Adrenal gland (tissue), 19 donors: ENCODE measurements at places on chromosomes 2 and 18.

DNA sequence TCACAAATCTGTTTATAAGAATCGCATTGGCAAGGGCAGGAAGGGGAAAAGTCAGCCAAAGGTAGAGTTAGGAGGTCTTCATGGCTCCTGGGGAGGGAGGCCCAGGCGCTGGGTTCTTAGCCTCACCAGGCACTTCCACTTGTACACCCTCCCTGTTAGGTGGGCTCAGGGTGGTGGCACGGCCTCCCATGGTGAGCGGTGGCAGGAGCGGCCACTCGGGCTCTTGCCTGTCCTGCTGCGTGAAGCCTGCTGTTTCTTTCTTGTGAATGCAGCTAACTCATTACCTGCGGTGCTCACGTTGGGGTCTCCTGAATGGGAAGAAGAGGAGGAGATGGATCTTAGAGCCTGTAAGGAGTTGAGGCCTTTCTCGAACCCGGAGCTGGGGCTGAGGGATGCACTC, 40.8 kb downstream of the TOGARAM2 start:
- DNase-seq = no peak

GRCh38 chr2:212730994-212731393, 192.4 kb upstream of the ERBB4 start:
- DNase-seq = no peak

GRCh38 chr2:42369532-42370229, 8.7 kb upstream of the COX7A2L start:
- no peak for DNase-seq

GRCh38 chr18:72965616-72966015, 97.8 kb upstream of the NETO1 start:
- DNase-seq = no peak

DNA sequence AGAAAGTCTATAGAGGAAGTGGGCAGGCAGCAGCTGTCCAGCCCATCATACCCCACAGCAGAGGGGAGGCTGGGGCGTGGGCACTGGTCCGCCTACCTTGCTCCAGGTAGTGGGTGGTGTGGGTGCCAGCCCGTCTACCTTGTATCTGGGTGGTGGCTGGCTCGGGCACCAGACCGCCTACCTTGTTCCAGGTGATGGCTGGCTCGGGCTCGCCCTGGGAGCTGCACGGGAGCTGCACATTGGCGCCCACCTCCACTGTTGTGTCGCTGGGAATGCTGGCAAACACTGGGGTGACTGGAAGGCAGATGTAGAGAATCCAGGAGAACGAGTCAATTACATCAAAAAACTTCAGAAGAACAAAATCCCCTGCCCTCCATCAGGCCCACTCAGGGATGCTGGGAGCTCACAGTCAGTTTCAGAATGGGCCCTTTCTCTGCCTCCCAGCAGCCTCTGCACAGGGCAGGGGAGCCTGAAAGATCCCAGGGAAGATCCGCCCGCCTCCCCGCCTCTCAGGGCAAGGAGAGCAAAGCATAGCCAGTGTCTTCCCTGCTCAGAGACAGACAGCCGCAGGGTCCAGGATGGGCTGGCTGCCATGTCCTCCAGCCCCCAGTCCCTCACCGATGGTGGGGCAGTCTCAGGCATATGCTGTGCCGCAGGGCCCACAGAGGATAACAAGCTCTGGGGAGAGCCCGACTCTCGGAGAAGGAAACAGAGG, 82.3 kb downstream of the PXDN start:
- DNase-seq = no peak

- DNase-seq = no peak
Observed at GRCh38 chr2:173841110-173841509, 124.1 kb downstream of the SP3 start.

DNA sequence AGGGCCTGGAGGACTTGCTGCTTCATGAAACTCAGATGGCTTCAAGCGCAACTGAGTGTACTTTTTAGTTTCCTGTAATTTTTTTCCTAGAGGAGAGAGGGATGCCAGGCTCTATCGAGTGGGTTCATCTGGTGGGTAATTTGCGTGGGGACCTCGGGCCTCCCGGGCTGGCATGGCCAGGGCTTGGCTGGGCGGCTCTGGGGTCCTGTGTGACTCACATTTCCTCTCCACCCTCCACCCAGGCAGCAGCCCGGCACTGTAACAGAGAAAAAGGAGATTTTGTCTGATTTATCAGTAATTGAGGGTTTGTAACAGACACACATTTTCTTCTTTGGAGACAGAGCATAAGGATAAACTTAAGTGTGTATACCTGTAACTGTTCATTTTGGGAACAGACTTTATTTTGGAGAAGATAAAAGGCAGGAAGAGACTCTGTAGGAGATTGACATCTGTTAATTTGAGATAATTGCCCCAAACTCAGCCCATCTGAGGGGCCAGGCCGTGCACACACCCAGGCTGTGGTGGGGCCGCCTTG, 64.3 kb downstream of the NFATC1 start:
- no peak for DNase-seq

- peak; percentile 23 for DNase-seq
Observed at GRCh38 chr2:129903586-129904425, 75.7 kb upstream of the RAB6C start.

- DNase-seq = no peak
Observed at GRCh38 chr2:134657650-134658250, 61.0 kb downstream of the TMEM163 start.

GRCh38 chr2:239257511-239257937, 143.3 kb downstream of the HDAC4 start:
- peak; percentile 39 for DNase-seq

DNA sequence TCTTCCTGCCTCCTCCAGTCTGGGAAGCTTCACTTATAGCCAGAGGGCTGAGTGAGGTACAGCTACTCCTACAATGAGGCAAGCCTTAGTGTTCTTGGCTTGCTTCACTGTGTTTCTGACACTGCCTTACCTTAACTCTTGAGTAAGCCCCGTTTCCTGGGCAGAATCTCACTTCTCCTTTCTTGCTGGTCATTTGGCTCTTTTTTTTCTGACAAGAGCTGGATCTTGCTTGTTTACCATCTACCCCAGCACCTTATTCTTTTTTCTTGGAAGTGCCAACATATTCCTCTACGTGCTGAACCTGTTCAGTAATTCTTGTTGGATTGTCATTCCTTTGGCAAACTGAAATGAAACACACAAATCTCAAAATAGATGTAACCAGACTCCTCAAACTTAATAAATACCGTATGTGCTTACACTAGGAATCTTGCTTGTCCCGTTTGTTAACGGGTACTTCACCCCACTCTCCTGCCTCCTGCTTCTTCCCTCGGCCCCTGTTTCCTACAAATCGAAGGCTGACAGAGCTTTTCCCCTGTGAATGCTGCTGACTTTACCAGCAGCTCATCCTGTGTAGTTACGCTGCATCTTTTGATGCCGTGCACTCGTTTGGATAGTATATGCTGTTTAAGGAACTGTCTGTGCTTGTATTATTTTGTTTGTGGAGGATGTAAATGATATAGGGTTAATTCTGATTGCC, 132.2 kb downstream of the FMNL2 start:
- DNase-seq = peak; percentile 44

GRCh38 chr2:69692424-69692823, 48.9 kb upstream of the AAK1 start:
- no peak for DNase-seq

DNA sequence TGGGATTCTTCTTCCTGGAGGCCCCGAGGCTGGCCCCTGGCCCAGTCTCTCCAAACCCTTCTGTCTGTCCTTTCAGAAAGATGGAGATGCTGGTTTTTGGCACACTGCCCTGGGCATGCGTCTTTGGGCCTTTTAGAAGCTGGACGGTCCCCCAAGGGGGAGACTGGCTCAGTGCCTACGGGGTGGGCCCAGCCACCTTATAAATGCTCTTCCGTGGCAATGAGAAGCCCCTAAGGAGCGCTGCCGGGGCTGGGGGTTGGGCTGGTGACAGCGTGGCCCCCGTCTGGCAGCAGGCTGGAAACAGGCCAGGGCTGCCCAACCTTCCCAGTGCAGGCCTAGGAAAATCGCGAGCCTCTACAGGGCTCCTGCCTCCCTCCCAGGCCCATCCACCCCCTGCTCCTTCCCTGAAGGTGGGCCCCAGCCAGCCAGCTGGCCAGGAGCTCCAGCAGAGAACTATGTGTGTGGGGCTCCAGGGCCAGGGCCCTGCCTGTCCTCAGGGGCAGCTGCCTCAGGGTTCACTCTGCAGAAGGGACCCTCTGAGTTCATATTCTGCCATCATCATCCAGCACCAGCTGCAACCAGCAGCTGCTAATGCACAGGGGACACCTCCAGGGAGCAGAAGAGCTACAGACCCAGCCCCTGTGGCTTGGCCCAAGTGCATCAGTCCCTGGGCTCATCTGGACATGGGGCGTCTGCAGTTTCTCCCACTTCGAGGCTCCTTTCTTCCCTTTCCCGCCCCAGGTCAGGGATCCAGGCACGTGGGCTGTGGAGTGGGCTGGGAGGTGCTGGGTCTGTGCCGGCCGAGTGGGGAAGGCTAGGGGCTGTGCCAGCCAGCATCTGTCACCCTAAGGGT, 107.6 kb upstream of the OTOS start:
- no peak for DNase-seq

DNA sequence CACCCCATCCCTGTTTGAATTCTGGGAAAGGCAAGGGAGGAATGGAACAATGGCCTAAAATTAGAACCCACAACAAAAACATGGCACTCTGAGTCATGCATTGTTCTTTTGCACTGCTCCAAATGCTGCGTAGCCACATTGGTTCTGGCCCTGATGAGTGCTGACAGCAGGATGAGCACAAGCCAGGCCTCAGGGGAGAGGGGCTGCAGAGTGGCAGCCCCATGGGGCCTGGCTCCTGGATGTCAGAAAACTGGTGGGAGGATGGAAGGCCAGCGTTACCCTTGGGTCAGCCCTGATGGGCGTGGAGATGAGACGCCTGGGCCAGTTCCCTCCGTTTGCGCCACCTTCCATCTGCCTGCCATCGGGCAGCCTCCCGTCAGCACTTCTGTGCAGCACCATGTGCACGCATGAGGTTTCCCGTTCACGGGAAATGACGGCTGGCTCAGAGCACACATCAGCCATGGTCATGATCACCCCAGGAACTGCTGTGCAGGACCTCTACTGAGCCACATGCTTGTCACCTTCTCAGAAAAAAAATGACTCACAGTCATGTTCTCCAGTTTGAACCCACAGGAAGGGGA, 65.6 kb downstream of the CYP26B1 start:
- no peak for DNase-seq

DNA sequence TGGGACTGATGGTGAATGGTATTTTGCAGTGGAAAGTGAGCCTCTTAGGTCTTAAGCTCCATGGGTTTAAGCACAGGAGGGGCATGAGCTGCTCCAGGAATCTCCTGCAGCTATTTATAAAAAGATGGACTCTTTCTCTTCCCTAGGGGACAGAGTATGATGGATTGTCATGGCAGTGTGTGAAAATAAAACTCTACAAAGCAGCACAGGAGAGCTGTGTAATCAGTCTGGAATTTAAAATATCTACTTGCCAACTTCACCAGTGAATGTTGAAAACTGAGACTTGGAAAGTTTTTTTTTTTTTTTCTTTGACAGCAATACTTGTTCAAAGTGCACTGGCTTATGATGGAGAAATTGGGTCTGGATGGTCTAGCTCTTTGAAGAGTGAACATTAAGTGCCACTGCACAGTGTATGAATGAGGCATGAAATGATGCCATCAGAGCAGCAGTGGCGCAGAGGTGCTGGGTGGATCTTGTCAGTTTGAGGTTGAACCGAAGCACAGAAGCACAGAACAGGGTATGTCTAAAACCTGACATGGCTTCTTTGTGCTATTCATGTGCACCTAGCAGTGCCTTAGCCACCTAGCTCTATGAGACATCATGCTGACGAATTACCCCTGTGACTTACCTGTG, 245.4 kb downstream of the PTPRM start:
- no peak for DNase-seq

- no peak for DNase-seq
Observed at GRCh38 chr18:65423776-65424175, 327.0 kb upstream of the CDH7 start.

DNA sequence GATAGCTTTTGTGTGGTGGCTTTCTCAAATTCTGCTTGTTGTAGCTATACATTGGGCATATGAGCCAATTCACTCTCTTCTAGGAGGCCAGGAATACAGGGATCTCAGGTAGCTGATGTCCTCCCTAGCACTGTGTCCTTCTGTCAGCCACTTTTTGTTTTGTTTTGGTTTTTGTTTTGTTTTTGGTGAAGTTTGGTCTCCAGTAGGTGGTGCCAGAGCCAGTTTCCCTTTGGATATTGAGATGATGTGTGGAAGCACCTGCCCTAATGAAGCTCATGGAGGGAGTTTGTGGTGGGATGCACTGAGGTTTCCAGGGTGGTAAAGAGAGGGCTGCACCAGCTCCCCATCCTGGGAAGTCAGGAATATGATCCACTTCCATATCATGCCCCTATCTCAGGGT, 100.5 kb upstream of the VWC2L start:
- no peak for DNase-seq

DNA sequence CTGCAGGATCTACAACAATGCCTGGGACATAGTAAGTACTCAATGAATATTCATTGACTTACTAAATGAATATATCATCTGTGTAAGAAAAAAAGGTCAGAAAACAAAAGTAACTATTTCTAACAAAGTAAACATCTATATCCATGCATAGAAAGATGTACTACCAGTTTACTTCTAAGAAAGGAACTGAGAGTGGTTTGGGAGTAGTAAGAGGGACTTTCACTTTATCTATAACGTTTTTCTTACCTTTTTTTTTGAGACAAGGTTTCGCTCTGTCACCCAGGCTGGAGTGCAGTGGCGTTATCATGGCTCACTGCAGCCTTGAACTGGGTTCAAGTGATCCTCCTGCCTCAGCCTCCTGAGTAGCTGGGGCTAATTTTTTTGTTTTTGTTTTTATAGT, 25.7 kb downstream of the DHX57 start:
- DNase-seq = no peak
